ENCODE measurements at places on chromosomes 3 and 15. TPM values are rescaled to one million over a fixed set of nuclear protein-coding genes. Genes with fewer than 3 reads are reported as not detected.
A peak's percentile ranks its signal among the peaks of the same experiment; 100 is the strongest.

Gene UBR1
- 30.8 TPM for total RNA-seq

Gene FSIP1
- 0.70 TPM for total RNA-seq

Gene DNAH12
- total RNA-seq: not detected

Gene CD86
- total RNA-seq: not detected

Gene ADAMTS17
- 0.15 TPM for total RNA-seq

Gene ENTPD3
- 0.54 TPM for total RNA-seq

Gene GOLGA8R
- 0.90 TPM for total RNA-seq

Gene INSYN1
- 2.0 TPM for total RNA-seq

Gene EEF1AKMT4
- total RNA-seq: 7.0 TPM

- H3K4me1 ChIP-seq: no peaks in the 10 kb centered on the region
- no peak overlapping the region for H3K27ac ChIP-seq
- peaks cover 68% of the 10 kb centered on the region for H3K27me3 ChIP-seq
- H3K36me3 ChIP-seq: no peaks in the 10 kb centered on the region
- no peak for DNase-seq
- no peak overlapping the region for H3K4me3 ChIP-seq
Observed at GRCh38 chr3:127299276-127299675, 11.4 kb upstream of the PRR20G start.

- H3K4me1 ChIP-seq: no peaks in the 10 kb centered on the region
- no peaks in the 10 kb centered on the region for H3K27me3 ChIP-seq
- no peaks in the 10 kb centered on the region for H3K36me3 ChIP-seq
- DNase-seq: no peak
Observed at GRCh38 chr15:75067123-75067830, 43.9 kb downstream of the PPCDC start.

GRCh38 chr3:130488288-130488687 lies 28.7 kb upstream of the COL6A6 start:
- no peaks in the 10 kb centered on the region for H3K36me3 ChIP-seq
- no peak for DNase-seq
- no peaks in the 10 kb centered on the region for H3K4me1 ChIP-seq
- no peak overlapping the region for H3K27ac ChIP-seq
- H3K27me3 ChIP-seq: peaks cover 4% of the 10 kb centered on the region

DNA sequence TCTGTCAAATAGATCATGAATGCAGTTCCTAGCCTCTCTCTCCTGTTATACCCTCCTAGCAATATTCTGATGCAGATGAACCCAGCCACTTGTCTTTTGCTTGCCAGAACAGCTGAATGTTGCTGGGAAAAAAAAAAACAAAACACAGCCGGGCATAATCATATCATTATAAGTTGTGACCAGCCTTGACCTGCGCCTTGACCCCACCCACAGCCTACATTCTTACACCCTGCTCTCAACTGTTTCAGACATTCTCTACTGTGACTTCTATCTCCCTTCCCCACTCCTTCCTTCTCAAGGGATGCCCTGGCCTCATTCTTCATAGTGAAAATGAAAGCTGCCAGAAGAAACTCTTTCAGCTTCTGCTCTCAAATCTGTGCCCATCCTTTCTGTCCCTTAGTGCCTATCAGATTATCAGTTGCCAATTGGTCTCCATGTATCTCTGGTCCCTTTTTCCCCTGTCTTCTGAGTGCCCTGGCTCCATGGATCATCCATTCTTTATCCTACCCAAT lies 389.1 kb upstream of the TPRG1 start:
- no peak overlapping the region for H3K27ac ChIP-seq
- no peak overlapping the region for H3K4me3 ChIP-seq
- no peak for DNase-seq
- no peaks in the 10 kb centered on the region for H3K27me3 ChIP-seq
- H3K4me1 ChIP-seq: no peaks in the 10 kb centered on the region

DNA sequence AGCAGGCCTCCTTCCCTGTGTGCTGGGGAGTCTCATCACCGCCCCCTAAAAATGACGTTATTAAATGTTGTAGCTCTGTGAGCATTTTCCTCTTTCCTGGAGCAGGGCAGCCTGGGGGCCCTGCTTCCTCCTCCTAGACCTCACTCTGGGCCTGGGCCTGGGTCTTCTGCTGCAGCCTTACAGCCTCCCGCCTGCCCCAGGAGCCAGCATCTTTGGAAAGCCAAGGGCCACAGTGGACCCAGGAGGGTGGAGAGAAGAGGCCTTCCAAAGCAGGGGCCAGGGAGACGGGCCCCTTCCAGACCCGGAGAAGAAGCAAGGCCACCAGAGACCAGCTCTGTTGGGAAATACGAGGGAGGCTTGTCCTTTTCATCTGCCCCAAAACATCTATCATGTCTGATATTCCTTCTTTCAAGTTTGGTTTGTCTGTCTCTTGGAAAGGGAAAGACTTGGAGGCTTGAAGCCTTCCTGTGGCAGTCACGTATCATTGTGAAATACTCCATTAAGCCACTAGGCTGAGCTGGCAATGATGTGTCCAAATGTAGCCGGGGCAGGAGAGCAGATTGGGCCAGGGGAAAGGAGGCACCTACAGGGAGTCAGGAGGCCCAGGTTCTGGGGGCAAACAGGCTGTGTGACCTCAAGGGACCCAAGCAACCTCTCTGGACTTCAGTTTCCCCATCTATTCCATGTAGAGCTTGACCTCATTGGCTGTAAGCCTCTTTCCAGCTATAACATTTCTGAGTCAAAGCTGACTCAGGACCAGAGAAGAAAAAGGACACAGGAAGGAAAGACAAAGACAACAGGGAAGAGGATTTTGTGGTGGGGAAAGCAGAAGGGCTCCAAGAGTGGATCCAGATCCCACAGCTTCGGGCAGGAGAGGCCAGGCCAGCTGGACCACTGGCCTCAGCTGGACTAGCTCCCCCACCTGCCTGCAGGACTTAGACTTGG lies 31.1 kb downstream of the CYP11A1 start:
- H3K36me3 ChIP-seq: no peaks in the 10 kb centered on the region
- no peak overlapping the region for H3K27ac ChIP-seq
- no peak overlapping the region for H3K4me3 ChIP-seq
- no peak for DNase-seq
- no peaks in the 10 kb centered on the region for H3K4me1 ChIP-seq
- H3K27me3 ChIP-seq: no peaks in the 10 kb centered on the region

DNA sequence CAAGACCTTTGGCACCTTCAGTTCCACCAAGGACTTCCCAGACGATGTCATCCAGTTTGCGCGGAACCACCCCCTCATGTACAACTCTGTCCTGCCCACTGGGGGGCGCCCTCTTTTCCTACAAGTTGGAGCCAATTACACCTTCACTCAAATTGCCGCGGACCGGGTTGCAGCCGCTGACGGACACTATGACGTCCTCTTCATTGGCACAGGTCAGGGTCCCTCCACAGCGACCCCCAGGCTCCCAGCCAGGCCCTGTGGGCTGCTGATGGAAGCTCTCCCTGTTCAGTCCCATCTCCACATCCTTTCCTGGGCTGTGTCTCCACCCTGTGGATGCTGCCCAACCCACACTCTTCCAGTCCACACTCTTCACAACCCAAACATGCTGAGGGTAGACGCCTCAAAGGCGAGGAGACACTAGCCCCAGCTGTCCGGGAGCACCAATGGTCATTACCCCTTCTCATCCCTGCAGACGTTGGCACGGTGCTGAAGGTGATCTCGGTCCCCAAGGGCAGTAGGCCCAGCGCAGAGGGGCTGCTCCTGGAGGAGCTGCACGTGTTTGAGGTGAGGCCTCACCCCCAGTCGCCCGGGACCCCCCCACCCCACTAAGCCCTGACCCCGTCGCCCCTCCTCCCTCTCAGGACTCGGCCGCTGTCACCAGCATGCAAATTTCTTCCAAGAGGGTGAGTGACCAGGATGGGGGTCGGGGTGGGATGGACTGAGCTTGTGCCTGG lies 4.3 kb upstream of the LSMEM2 start:
- H3K27me3 ChIP-seq: peaks cover 4% of the 10 kb centered on the region
- peak; percentile 60 for DNase-seq
- no peak overlapping the region for H3K27ac ChIP-seq
- H3K4me3 ChIP-seq: no peak overlapping the region
- H3K36me3 ChIP-seq: no peaks in the 10 kb centered on the region

DNA sequence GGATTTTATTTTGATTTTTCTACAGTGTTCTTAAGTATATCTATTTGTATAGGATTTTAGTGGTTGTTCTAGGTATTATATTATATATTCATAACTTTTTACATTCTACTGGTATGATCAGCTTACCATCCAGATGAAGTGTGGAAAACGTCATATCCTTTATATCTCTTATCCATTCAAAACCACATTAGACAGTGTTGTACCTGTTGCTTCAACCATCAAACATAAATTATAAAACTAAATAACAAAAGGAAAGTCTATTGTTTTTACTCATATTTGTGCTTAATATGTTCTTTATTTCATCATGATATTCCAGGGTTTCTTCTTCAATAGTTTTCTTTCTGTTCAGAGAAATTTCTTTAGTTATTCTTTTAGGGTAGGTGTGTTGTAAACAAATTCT lies 191.4 kb downstream of the RPLP1 start:
- peaks cover 70% of the 10 kb centered on the region for H3K27me3 ChIP-seq
- no peak overlapping the region for H3K4me3 ChIP-seq
- DNase-seq: no peak
- H3K27ac ChIP-seq: no peak overlapping the region
- no peaks in the 10 kb centered on the region for H3K36me3 ChIP-seq

GRCh38 chr3:139111392-139112229 lies 66.9 kb upstream of the PRR23C start:
- peak; percentile 60 for DNase-seq
- H3K27me3 ChIP-seq: peaks cover 5% of the 10 kb centered on the region
- H3K36me3 ChIP-seq: no peaks in the 10 kb centered on the region
- no peak overlapping the region for H3K27ac ChIP-seq

DNA sequence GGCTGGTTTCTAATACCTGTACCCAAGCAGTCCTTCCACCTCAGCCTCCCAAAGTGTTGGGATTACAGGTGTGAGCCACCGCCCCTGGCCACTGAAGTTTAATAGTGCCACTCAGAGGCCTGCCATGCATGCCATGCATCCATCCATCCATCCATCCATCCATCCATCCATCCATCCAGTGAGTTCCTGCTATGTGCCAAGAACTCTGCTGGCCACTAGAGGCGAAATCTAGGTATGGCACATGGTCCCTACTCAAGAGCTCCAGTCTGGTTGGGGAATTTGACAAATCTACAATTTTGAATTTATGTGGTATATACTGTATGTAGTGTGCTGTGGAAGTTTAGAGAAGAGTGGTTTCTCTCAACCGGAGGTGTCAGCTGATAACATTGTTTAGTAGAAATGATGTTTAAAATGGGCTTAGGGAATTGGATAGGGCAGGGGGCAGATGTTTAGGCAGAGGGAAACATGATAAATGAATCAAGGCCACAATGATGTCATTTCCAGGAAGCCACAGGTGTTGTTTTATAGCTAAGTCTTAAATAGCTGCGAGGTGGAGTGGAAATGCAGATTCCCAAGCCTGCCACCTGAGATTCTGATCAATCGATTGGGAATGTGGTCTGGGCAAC lies 384.4 kb upstream of the C2CD4B start:
- no peaks in the 10 kb centered on the region for H3K27me3 ChIP-seq

DNA sequence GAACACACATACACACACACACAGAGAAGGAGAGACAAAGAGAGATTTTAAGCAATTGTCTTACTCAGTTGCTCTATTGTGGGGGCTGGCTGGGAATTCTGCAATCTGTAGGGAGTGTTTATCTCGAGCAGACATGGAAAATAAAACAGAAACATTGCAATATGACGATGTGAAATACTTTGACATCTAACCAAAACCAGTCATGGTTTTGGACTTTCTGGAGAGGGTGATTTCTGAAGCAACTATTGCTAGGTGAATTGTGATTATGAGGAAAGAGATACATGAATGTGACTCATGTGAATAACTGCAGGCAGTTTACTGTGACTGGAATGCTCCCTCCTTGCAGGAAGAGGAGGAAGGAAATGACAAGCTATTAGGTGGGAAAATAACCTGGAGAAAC lies 12.3 kb upstream of the PHLDB2 start:
- H3K4me3 ChIP-seq: no peak overlapping the region
- no peak for DNase-seq
- no peak overlapping the region for H3K27ac ChIP-seq

GRCh38 chr15:63231706-63232105 lies 42.3 kb downstream of the RAB8B start:
- H3K4me1 ChIP-seq: peaks cover 25% of the 10 kb centered on the region
- DNase-seq: no peak
- no peak overlapping the region for H3K27ac ChIP-seq
- H3K36me3 ChIP-seq: no peaks in the 10 kb centered on the region

- no peak overlapping the region for H3K4me3 ChIP-seq
- H3K27me3 ChIP-seq: peaks cover 3% of the 10 kb centered on the region
- H3K4me1 ChIP-seq: no peaks in the 10 kb centered on the region
- no peak for DNase-seq
- no peak overlapping the region for H3K27ac ChIP-seq
Observed at GRCh38 chr3:169759256-169759655, 5.6 kb downstream of the TERC start.

DNA sequence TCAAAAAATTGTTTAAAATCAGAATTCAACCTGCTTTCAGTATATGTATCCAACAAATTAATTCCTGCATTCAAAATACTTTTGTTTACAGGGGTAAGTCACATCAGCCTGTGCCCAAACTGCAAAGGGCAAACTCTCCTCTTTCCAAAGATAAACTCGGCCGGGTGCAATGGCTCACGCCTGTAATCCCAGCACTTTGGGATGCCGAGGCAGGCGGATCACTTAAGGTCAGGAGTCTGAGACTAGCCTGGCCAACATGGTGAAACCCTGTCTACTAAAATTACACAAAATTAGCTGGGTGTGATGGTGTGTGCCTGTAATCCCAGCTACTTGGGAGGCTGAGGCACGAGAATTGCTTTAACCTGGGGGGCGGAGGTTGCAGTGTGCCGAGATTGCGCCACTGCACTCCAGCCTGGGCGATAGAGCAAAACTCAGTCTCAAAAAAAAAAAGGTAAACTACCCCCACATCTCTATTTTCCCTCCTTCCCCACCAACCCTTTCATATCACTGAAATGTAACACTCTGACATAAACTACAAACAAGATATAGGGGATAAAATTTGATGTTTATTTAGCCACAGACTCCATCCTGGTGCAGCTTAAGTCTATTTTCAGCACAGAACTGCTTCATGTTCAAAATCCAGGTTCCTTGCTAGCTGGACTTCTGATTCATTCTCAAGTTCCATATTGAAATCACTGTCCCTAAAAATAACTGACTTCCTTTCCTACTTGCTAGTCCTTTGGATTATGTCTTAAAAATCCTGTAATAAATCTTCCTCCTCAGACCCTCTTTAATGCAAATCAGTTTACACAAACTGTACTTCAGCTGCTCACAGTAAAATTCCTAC lies 15.4 kb downstream of the UBP1 start:
- no peak overlapping the region for H3K4me3 ChIP-seq
- H3K36me3 ChIP-seq: peaks cover 23% of the 10 kb centered on the region
- H3K27ac ChIP-seq: peak overlapping the region; percentile 53
- no peaks in the 10 kb centered on the region for H3K27me3 ChIP-seq
- peak; percentile 11 for DNase-seq

Measured in A673 (cell line).